Body of pancreas (tissue), 4 donors: ENCODE measurements at places on chromosomes 5 and 9. TPM values are rescaled to one million over a fixed set of nuclear protein-coding genes. Genes with fewer than 3 reads are reported as not detected.

ZNF366 gene
- 1.8 TPM for total RNA-seq

- H3K27ac ChIP-seq, result no peak overlapping the region
- no peaks in the 10 kb centered on the region for H3K36me3 ChIP-seq
- H3K4me3 ChIP-seq, result no peak overlapping the region
- peaks cover 9% of the 10 kb centered on the region for H3K4me1 ChIP-seq
- no peak for DNase-seq
Observed at GRCh38 chr5:83726912-83727311, 6.3 kb upstream of the HAPLN1 start.

GRCh38 chr9:130971294-130971849, 32.3 kb upstream of the FIBCD1 start:
- peaks cover 6% of the 10 kb centered on the region for H3K27me3 ChIP-seq
- no peak overlapping the region for H3K4me3 ChIP-seq
- H3K36me3 ChIP-seq, result no peaks in the 10 kb centered on the region
- H3K4me1 ChIP-seq, result no peaks in the 10 kb centered on the region
- H3K27ac ChIP-seq, result no peak overlapping the region

DNA sequence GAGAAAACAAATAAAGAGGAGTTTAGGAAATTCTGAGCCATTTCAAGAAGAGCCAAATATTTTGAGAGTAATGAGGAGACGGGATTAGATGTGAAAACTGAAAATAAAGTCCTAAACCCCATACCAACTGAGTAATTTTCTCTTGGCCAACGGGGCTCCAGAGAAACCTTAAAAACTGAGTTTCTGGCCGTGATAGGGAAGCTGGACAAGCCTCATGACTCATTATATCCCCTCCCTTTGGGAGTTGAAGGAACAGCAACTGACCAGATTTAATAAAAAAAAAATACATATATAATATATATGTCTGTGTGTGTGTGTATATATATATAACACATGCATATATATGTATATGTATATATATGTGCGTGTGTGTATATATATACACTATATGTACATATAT, 119.6 kb downstream of the PRDM9 start:
- H3K36me3 ChIP-seq, result no peaks in the 10 kb centered on the region
- no peaks in the 10 kb centered on the region for H3K4me1 ChIP-seq
- H3K27me3 ChIP-seq, result no peaks in the 10 kb centered on the region
- no peak overlapping the region for H3K27ac ChIP-seq
- DNase-seq, result no peak
- no peak overlapping the region for H3K4me3 ChIP-seq
